CD14-positive monocyte (primary cell): ENCODE measurements at places on chromosomes 2 and 18.

GRCh38 chr2:102080451-102081242, 61.9 kb upstream of the IL1R1 start:
- H3K4me3 ChIP-seq = no peak overlapping the region
- no peaks in the 10 kb centered on the region for H3K36me3 ChIP-seq
- peak; percentile 16 for DNase-seq
- no peak overlapping the region for H3K27ac ChIP-seq
- H3K4me1 ChIP-seq = peaks cover 44% of the 10 kb centered on the region

- no peaks in the 10 kb centered on the region for H3K36me3 ChIP-seq
- peaks cover 14% of the 10 kb centered on the region for H3K4me1 ChIP-seq
- H3K4me3 ChIP-seq = peak overlapping the region; percentile 77
- DNase-seq = no peak
- no peak overlapping the region for H3K27ac ChIP-seq
- H3K27me3 ChIP-seq = peaks cover 7% of the 10 kb centered on the region
Observed at GRCh38 chr2:226790431-226790830, 9.2 kb downstream of the IRS1 start.

DNA sequence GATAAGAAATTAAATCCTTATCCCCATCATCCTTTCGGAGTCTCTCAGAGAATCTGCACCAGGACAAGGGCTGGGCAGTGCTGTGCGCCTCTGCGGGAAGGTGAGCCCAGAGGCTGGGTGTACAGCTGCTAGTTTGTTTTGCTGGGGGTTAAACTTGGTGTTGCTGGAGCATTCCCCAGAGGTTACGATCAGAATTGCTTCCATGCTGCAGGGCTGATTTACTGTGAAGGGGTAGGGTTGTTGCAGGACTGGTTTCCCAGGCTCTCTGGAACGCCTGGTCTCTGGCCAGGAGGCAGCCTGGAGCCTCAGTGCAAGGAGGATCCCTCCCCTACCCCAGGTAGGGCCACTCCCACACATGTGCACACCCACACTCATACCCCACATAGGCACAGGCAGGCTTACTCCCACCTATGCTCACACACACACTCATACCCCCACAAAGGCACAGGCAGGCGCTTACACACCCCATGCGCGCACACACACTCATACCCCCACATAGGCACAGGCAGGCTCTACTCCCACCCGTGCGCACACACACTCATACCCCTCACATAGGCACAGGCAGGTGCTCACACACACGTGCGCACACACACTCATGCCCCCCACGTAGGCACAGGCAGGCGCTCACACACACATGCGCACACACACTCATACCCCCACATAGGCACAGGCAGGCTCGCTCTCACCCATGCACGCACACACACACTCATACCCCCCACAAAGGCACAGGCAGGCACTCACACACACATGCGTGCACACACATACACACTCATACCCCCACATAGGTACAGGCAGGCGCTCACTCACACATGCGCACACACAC, 11.3 kb downstream of the CNNM4 start:
- H3K4me3 ChIP-seq = no peak overlapping the region
- no peaks in the 10 kb centered on the region for H3K36me3 ChIP-seq
- no peak overlapping the region for H3K27ac ChIP-seq
- DNase-seq = no peak
- H3K4me1 ChIP-seq = peaks cover 11% of the 10 kb centered on the region
- H3K27me3 ChIP-seq = no peaks in the 10 kb centered on the region

DNA sequence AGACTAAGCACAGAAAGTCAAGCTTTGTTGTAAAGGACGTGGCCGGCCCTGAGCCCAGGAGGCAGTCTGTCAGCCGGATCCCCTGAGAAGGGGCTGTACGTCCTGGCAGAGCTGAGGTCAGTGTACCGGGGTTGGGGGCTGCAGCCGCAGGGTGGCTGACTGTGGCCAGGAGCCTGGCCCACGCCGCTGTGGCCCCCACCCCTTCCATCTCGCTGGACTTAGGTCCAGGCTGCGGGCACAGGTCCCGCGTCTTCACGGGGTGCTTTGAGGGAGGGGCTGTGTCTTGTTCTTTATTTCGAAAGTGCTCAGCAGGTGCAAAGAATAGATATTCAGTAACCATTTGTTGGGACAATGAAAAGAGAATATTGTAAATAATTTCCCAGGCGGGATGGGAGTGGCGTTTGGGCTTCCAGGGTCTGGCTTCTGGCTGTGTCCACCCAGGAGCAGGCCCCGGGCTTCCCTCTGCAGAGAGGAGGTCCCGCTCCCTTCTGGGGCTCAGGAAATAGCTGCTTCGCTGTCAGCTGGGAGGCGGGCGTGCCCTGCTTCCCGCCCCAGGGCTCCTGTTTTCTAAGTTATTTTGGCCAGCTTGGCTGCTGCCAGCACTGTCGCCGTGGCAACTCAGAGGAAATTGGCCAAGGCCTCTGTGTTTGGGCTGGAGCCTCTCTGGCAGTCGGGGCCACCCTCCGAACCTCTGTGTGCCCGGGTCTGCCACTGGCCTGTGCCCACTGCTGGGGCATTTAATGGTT, 7.4 kb downstream of the NFATC1 start:
- DNase-seq = peak; percentile 60
- peak overlapping the region; percentile 54 for H3K27ac ChIP-seq
- H3K4me1 ChIP-seq = peaks cover 75% of the 10 kb centered on the region
- H3K27me3 ChIP-seq = no peaks in the 10 kb centered on the region
- H3K4me3 ChIP-seq = no peak overlapping the region
- no peaks in the 10 kb centered on the region for H3K36me3 ChIP-seq
